ENCODE measurements at places on chromosomes 6 and 20.

GRCh38 chr6:146928503-146928902, 275.7 kb upstream of the STXBP5 start:
- no peak for DNase-seq

- no peak for DNase-seq
These were observed 466.6 kb upstream of the AGPAT4 start for GRCh38 chr6:161740486-161740885.

- DNase-seq = no peak
These were observed 317.1 kb upstream of the CHD6 start for GRCh38 chr20:41935259-41935791.

DNA sequence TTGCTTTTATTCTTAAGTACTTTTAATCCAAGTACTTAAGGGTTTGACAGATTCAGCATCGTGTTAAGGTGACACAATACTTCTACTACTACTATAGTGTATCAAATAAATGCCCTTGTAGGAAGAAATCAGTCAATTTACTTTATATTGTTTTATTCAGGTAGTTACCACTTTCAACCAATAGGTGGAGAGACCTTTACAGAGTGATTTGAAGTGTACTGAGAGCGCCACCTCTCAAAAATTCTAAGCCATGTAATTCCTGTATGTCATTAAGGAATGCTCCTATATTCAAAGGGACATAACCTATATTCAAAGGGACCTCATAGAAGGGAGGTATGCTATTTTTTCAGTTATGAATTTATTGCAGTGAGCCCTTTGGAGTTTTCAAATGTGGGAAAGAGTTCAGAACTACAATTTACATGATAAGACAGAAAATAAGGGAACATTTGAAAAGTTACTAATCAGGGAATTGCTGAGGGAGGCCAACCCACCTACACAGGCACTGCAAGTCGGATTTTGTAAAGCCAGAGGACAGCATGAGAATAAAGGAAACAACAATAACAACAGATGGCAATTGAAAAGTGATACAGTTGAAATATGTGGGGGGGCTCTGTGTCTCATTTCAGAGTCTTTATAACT, 955.6 kb downstream of the TBC1D32 start:
- no peak for DNase-seq

- no peak for DNase-seq
These were observed 48.7 kb downstream of the MAP7 start for GRCh38 chr6:136501514-136501913.

DNA sequence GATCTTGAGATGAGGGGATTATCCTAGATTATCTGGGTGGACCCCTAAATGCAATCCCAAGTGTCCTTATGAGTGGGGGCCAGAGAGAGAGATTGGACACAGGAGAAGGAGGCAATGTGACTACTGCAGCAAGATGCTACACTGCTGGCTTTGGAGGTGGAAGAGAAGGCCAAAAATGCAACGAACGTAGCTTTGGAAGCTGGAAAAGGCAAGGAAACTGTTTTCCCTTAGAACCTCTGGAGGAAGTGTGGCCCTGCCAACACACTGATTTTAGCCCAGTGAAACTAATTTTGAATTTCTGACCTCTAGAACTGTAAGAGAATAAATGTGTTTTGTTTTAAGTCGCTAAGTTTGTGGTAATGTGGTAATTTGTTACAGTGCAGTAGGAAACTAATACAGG, 15.7 kb downstream of the PPARD start:
- no peak for DNase-seq

DNA sequence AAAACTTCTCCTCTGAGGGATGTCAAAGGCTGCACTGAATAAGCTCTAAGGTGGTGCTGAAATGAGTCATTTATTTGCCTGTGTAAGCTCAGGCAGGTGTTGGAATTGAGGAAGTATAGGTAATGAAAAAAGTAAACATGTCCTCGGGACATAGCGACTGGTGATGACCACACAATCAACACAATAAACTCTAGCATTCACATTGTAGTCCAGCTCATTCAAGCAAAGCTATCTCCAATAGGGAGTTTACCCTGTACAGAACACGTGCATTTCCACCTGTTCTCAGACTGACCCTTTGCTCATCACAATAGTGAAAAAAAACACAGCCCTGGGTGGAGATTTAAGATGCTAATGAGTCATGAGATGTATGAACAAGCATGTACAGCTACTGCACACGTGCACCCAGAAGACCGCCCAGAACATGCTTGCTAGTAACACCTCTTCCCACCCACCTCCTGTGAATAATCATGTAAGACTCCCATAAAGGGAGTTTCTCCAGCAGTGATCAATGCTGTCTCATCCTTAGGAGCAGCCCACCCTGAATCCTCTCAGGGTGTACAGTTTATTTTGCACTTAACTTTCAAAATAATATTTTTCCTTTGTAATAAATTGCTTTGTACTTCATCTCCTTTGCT, 33.0 kb upstream of the POU5F1 start:
- DNase-seq = peak; percentile 70
